ENCODE measurements at places on chromosomes 13 and 19.
A peak's percentile ranks its signal among the peaks of the same experiment; 100 is the strongest.

DNA sequence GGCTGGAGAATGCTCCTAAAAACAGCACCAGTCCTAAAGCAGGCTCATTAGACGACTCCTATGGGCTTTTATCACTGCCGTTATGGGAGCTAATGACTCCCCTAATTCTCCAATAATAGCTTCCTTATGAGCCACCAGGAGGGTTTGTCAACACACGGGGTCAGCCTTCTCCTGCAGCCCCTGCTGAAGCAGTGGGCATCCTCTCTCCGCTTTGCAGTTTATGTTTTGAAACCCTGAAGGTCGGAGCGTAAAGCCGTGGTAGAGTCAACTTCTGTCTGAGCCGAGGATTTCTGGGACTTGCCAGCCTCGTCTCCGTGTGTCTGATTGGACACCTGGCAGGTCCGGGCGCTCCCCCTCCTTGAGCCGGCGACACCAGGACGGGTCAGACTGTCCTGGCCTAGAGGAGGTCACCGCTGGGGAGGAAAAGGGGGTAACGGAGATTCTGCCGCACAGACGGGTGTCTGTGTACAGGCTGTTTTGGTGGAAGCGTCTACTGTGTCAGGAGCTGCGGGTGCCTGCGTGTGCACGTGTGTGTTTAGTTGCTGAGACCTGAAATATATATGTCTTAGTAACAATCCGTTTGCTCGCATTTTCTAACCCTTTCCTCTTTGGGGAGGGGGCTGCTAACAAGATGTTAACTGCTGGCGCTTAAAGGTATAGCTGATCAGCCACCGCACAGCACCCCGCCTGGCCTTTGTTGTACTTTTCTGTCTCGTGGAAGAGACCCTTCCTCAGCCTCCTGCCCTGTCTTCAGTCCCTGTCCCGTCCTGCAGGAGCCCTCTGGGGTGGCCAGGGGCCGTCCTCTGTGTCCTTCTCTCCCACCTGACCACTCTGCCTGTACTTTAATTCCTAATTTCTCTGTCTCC lies 1.9 kb downstream of the KDM4B start:
- no peak for DNase-seq

DNA sequence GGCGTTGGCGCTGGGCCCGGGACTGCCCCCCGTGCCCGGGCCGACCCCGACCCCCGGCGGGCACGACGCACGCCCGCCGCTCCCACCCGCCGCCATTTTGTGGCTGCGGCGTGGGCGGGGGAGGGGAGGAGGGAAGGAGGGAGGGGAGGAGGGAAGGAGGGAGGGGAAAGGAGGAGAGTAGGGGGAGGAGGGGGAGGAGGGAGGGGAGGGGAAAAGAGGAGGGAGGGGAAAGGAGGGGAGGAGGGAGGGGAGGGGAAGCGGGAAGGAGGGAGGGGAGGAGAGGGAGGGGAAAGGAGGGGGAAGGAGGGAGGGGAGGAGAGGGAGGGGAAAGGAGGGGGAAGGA lies at the start of gene BTBD2:
Gene BTBD2, minus strand, starts transcription at position 107 of the 343 bp plus-strand sequence. Its CDS starts 11 bp downstream, at position 96.
- DNase-seq: peak; percentile 75

DNA sequence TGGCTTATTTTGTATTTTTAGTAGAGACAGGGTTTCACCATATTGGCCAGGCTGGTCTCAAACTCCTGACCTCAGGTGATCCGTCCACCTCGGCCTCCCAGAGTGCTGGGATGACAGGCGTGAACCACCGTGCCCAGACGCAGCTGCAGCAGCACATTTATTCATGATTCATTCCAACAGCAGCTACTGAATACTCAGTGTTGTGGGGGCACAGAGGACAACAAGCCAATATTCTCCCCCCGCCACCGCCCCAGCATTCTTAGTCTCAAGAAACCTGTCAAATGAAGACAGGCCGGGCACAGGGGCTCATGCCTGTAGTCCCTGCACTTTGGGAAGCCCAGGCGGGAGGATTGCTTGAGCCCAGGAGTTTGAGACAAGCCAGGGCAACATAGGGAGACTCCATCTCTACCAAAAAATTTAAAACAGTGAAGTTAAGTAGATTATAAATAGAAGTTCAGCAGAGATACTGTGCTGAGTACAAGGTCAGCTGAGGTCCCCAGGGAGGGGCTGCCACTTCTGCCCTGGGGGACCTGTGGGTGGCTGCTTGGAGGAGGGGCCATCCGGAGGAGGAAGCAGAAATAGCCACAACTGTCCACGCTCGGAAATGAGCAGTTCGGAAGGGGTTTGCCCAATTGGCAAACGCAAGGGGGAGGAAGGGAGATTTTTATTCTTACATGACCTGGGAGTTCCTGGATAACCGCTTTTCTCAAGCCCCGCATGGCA lies 4.3 kb downstream of the DOT1L start:
- DNase-seq: peak; percentile 83

- no peak for DNase-seq
Measured at GRCh38 chr19:42422901-42423461, 4.2 kb downstream of the LIPE start.

GRCh38 chr19:14198384-14199376 lies 7.3 kb downstream of the ADGRL1 start:
- no peak for DNase-seq

DNA sequence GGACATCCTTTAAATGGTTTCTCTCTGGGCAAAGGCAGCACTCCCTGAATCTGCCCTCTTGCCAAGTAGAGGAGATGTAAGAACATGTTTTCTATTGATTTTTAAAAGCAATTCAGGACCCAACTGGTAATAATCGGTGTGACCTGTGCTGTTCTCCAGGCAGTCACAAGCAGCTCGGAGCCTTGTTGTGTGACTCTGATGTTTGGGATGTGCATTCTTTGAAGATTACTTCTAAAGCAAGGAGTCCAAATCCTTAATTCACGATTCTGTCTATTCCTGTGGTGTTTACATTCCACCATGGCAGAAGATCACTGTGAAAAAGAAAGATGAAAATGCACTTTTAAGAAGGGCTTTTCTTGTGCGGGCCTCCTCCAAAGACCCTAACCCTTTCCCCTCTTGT lies 122.3 kb upstream of the ZNF536 start:
- DNase-seq: no peak

- DNase-seq: no peak
Measured at GRCh38 chr19:11639245-11639601, 41.9 kb downstream of the ZNF627 start.

- DNase-seq: no peak
Measured at GRCh38 chr19:11007962-11008532, 47.2 kb downstream of the SMARCA4 start.

- peak; percentile 84 for DNase-seq
Measured at GRCh38 chr19:49983645-49984229, 22.8 kb upstream of the SIGLEC11 start.

DNA sequence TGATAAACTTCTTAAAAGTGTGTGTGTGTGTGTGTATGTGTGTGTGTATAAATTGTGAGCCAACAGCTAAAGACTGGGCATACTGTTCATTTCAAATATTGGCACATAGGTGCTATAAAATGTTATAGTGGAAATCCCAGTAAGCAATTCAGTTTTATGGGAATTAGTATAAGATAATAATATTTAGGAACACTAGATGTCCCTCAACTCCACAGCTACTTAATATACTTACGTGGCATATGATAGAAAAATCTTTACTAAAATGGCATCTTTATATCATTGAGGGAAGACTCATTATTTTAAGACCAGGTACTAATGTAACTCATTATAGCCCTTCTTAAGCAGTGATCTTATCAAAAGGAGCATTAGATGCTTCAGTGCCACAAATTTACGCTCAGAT lies 266.2 kb downstream of the MAB21L1 start:
- DNase-seq: no peak

DNA sequence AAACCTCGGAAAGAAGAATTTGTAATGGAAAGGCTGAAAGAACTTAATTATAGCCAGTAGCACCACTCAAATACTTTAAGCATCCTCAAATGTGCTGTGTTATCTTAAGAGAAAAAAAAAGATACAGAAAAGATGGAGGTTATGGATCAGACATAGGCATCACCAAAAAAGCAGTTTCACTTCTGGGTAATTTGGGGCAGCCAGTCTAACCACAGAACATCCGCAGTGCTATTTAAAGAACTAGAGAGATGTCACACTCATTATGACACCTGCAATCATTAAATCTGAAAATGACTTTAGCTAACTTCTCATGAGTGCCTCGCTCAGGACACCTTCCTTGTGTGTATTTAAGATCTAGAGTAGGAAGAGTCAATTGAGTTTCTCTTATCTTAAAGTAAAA lies 211.8 kb downstream of the RBM26 start:
- DNase-seq: no peak

DNA sequence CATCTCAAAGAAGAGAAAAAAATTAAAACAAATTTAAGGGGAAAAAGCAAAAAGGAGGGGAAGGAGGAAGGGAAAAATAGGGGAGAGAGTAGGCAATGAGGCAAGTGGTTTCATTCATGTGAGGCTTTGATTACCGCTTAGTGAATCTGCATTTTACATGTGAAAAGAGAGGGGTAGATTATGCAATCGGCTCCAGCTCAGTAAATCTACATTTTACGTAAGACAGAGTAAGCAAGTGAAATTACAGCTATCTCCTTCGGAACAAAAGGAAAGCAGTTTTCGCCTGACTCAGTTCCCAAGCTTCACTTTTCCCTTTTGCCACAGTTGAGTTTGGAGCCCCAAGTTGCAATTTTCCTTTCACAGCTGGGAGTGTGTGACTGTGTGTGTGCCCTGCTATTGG lies 16.0 kb upstream of the OLFM2 start:
- DNase-seq: no peak

GRCh38 chr19:39203372-39204341 lies at the start of gene SYCN:
Gene SYCN, minus strand, starts transcription at chr19:39204263. Its CDS starts 9 bp downstream, at chr19:39204254.
- DNase-seq: no peak

- no peak for DNase-seq
Measured at GRCh38 chr19:7545300-7545699, 9.8 kb downstream of the PNPLA6 start.

DNA sequence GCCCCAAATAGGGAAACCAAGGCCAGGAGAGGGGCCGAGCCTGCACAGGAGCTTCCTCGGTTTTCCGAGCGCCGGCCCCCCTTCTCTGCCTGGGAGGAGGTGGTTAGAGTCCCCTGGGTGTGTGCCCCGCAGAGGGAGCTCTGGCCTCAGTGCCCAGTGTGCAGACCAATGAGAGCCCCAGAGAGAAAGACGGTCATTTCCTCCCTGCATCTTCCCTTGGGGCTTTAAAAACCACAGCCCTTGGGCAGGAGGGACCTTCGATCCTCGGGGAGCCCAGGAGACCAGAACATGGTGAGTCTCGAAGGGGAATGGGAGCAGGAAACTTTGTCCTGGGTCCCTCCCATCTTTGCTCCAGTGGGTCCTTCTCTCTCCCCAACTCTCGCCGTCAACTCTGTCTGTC lies at the start of gene C5AR1:
Gene C5AR1, plus strand, starts transcription at position 254 of the 400 bp plus-strand sequence. Its CDS starts 35 bp downstream, at position 289.
- peak; percentile 78 for DNase-seq

- no peak for DNase-seq
Measured at GRCh38 chr13:113917096-113917495, 53.2 kb upstream of the GAS6 start.

DNA sequence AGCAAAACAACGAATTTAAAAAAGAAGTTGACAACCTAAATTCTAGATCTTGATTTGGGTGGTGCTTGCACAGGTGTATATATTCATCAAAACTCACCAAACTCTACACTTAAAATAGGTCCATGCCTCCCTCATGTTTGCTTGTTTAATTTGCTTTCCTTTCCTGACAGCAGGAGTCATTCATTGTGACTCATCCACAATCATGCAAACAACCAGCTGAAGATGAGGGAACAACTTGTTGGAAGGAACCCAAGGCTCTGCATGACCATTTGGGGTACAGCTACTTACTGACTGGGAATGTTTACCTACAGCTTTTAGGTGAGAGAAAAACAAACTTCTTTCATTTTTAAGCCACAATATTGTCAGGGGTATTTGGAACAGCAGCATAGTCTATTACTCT lies 96.6 kb downstream of the RXFP2 start:
- no peak for DNase-seq

GRCh38 chr13:33326246-33326645 lies 40.7 kb upstream of the STARD13 start:
- DNase-seq: no peak

GRCh38 chr13:20616059-20616797 lies 49.3 kb downstream of the IFT88 start:
- DNase-seq: no peak

- no peak for DNase-seq
Measured at GRCh38 chr13:100584896-100585295, 3.7 kb downstream of the GGACT start.
